ENCODE measurements at places on chromosomes 16 and 17. TPM values are rescaled to one million over a fixed set of nuclear protein-coding genes. Genes with fewer than 3 reads are reported as not detected.

- DNase-seq = no peak
Measured at GRCh38 chr17:58383892-58384462, 32.0 kb upstream of the SUPT4H1 start.

The RND2 gene
- not detected for total RNA-seq

GRCh38 chr16:5753381-5753780 is 655.8 kb upstream of the EEF2KMT start:
- no peak for DNase-seq

GRCh38 chr16:67883872-67884261 is 818 bp upstream of the NRN1L start:
- DNase-seq = peak; percentile 20

DNA sequence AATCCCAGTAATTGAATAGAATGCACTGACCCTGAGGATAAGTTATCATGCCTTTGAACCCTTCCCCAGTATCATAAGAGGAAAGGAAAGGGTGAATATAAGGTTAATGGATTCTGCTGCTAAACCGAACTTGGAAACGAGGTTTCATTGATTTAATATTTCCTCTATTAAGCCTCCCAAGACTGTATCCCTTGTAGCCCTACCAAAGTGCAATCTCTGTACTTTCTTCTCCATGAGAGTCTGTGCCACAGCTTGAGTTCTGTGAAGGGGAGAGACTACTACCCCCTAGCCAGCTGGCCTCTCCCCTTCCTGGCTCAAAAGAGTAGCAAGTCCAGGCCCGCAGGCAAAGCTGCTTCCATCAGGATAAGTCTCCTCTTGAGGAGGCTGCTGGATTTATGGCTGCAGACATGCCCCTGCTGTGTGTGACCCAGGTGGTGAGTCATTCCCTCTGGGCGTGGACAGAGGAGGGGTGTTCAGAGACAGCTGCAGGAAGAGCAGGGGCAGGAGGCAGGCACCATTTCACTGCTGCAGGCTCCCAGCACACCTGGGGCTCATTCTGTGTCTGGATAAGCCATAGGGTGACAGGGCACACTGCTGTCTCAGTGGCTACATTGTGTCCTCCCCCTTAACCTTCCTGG is 58.4 kb downstream of the TOM1L2 start:
- DNase-seq = peak; percentile 98

DNA sequence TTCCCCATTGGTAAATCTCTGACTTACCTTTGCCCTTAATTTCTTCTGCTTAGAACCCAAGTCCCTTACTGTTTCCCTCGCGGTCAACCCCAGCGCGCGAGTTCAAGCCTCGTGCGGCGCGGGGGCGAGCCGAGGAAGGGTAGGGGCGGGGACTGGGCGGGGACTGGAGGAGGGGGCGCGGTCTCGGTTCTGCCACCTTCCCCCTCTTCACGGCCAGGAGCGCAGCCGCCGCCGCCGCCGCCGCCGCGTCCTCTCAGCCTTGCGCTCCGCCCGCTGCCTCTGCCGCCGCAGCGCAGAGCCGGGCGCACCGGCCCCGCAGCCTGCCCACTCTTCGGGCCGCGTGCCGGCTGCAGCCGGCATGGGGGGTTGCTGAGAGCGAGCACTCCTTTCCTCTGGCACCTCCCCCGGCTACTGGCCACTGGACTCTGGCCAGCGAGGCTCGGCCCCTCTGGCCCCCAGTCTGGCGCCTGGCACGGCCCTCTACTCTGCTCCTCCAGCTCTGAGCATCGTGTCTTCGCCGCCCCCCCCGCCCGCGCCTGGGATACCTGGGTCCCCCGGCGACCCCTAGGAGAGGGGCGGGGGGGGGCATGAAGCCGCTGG is at the start of gene RAPGEFL1:
Gene RAPGEFL1, plus strand, starts transcription at position 196 of the 600 bp plus-strand sequence. Its CDS starts 392 bp downstream, at position 588.
- no peak for DNase-seq

The SPAG9 gene
- total RNA-seq = 74.3 TPM

The KRTAP4-9 gene
- total RNA-seq = not detected

- no peak for DNase-seq
Measured at GRCh38 chr17:30369995-30370394, 8.7 kb upstream of the CPD start.

- peak; percentile 85 for DNase-seq
Measured at GRCh38 chr17:79988185-79988971, 47.3 kb downstream of the TBC1D16 start.

DNA sequence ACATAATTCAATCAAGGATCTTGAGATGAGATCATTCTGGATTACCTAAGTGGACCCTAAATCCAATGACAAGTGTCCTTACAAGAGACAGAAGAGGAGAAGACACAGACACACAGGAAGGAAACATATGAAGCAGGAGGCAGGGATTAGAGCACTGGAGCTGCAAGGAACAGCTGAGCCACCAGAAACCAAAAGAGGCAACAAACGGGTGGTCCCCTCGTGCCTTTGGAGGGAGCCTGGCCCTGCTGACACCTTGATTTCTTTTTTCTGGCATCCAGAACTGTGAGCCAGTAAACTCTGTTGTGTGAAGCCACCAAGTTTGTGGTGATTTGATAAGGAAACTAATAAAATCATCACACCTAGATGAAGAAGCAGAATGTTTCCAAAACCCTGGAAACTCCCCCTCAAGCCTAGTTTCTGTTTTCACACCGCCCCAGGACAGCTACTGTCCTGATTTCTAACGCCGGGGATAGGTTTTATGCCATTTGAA is 115.2 kb downstream of the PITPNC1 start:
- no peak for DNase-seq

The KRT28 gene
- not detected for total RNA-seq

DNA sequence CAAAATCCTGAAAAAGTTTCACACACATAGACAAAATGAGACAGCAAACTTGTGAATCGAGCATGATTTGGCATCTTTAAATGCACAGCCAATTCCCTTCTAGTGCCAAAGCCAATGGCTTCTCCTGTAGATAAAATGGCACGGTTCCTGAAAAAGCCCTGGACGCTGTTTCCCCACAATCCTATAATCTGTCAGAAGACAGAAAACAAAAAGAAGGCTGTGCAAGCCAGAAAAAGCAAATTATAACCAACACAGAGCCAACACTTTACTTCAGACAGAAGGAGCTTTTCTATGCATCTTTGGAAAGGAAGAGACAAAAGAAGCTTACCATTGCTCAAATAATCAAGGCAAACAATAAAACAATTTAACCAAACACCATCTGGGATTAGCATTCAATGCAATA is 23.8 kb downstream of the FAM222B start:
- DNase-seq = no peak

GRCh38 chr16:57244463-57244766 is 644 bp upstream of the ARL2BP start:
- no peak for DNase-seq

DNA sequence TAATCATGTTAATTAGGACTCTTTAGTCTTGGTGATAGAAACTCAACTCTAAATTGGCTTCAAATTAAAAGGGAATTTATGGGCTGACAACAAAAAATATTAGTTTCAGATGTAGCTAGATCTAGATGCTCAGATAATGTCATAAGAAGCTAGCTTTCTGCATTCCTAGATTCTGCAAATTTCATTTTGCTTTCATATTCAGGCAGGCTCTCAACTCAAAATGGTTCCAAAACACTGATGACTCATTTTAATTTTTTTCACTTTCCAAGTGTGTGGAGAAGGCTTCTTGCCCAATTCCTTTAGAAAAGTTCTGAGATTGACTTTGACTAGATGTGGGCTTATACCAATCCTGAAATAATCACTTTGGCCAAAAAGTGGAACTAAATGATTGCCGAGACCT is 236.7 kb upstream of the GOT2 start:
- DNase-seq = no peak

The SLC13A2 gene
- not detected for total RNA-seq

The PARN gene
- 86.6 TPM for total RNA-seq

The CTF1 gene
- total RNA-seq = 1.9 TPM

- DNase-seq = no peak
Measured at GRCh38 chr17:4598776-4599504, 14.6 kb downstream of the SMTNL2 start.

DNA sequence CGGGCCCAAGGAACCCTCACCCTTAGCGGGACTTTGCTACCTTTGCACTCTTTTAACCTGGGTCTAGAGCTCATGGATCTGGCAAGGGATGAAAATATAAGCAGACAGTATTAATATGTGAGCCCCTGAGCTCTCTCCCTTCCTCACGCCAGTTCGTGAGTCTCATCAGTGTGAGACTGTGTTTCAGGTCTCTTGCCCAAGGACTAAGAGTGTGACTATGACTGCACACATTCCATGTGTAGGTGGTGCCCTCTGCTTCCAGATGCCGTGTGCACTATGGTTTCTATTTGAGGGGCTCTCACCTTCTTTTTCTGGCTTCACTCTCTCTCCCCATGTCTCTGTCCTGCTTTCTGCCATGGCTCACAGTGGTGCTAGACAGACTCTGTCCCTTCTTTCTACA is 40.5 kb downstream of the DHRS7B start:
- no peak for DNase-seq

The KRTAP2-3 gene
- total RNA-seq = 0.69 TPM

The MPV17L gene
- total RNA-seq = 0.02 TPM

GRCh38 chr16:915546-915945 is 55.2 kb downstream of the LMF1 start:
- DNase-seq = no peak

GRCh38 chr16:85436207-85436606 is 176.9 kb upstream of the GSE1 start:
- no peak for DNase-seq

The KCNJ18 gene
- total RNA-seq = not detected

- peak; percentile 64 for DNase-seq
Measured at GRCh38 chr16:760545-761343, at the start of gene MSLN. TSS of gene MSLN (plus strand) at chr16:760734. CDS start at chr16:762681, 1,947 bp downstream.

DNA sequence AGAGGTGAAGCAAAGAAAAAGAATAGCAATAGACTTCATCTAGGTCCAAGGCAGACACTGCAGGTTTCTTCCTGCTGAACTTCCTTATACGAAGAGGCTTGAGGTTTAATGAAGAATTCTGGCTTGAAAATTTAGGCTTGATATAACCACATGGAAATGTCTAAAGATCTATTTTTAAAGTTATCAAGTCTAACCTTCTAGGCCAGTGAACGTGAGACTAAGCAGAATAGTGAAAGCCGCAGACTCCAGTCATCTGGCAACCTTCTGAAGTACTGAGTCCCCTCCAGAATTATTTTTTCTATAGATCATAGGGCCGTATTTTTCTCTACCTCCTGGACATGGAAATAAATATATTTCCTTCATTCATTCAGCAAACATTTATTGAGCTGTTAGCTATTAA is 333.6 kb downstream of the BCAS3 start:
- DNase-seq = no peak

The RANBP10 gene
- 8.8 TPM for total RNA-seq

DNA sequence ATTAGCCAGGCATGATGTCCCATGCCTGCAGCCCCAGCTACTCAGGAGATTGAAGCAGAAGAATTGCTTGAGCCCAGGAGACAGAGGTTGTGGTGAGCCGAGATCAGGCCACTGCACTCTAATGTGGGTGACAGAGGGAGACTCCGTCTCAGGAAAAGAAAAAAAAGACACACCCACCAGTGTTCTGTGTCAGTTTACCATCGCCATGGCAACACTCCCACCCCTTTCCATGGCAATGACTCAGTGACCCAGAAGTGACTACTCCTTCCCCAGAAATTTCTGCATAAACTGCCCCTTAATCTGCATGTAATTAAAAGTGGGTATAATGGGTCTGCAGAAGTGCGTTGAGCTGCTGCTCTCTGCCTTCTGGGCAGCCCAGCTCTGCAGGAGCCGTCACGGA is 4.0 kb upstream of the ZC3H18 start:
- DNase-seq = no peak

The HCRT gene
- total RNA-seq = not detected

DNA sequence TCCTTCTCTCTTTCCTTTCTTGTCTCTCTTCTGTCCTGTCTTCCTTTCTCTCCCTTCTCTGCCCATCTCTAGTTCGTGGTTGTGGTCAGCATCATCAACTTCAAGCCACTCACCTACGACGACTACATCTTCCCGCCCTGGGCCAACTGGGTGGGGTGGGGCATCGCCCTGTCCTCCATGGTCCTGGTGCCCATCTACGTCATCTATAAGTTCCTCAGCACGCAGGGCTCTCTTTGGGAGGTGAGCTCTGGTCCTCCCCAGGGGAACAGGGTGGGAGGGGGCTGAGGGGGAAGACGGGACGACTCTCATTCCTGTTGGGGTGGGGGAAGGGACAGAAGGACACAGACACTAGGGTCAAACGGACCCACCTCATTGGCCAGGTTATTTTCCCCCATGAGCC is 44.3 kb downstream of the SLC6A2 start:
- no peak for DNase-seq

The KRT33B gene
- total RNA-seq = not detected

DNA sequence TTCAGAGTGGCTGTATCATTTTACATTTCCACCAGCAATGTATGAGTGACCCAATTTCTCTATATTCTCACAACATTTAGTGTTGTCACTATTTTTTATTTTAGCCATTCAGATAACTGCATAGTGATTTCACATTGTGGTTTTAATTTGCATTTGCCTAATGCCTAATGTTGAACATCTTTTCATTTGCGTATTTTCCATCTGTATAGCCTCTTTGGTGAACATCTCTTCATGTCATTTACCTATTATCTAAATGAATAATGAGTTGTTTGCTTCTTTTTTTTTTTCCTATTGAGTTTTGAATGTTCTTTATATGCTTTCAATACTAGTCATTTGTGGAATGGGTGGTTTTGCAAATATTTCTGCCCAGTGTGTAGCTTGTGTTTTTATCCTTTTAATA is 120.9 kb upstream of the CPHXL start:
- DNase-seq = no peak

DNA sequence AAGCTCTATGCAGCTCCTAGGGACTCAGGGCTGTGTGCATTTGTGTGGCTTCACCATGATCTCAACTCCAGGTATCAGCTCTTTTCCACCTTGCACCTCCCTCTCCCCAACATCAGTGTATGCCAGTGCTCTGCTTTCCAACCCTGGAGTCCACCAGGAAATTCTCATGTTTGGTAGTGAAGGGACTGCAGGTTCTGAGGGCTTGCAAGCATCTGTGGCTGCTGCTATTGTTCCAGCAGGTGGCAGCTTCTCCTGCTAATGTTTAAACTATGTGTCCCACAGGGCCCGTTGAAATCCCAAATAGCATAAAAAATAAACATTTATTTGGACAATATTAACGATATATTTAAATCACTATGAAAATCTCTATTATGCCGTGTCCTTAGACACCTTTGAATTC is 82.0 kb downstream of the RGS9 start:
- DNase-seq = no peak

GRCh38 chr16:75745823-75746222 is 19.5 kb upstream of the CPHXL start:
- DNase-seq = no peak

All from A172 (cell line).